G401 (cell line): ENCODE measurements at places on chromosomes 7 and 10.

DNA sequence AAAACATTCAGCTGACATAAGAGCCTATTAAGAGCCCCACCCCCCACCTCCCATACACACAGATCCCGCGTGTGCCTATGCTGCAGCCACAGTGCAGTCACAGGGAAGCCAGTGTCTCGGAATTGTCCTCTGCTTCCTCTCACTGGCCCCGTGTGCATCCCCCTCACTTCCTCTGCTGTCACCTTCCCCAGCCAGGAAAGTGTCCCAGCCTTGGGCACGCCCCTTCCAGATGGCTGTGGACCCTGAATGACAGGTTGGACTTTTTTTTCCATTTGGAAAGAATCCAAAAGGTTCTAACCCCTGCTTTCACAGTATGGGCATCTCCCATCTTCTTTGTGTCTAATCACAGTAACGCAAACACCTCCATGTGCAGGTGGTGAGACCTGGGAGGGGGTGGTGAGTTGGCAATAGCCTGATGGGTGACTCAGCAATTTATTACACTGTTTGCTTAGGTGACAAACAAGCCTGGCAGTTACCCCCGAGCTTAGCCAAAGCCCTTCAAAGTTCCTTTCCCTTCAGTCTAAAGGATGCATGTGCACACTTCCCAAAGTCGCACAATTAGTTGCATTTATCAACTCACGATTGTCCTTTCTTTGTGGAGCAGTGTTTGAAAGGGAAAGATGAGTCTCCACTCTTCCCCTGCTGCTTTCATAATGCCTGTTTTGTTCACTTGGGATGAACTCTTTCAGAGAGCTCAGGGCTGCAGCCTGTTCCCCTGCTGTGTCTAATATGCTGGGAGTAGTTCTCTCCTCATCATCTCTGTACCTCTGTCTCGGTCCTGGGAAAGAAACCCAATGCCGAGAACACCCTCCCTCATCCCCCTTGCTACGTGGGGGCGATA lies 67.5 kb upstream of the EFCAB10 start:
- DNase-seq = peak; percentile 73

- DNase-seq = peak; percentile 53
These were observed 57.6 kb upstream of the HBP1 start for GRCh38 chr7:107111196-107111595.

- no peak for DNase-seq
These were observed 714.8 kb downstream of the CCSER2 start for GRCh38 chr10:85043207-85043606.

DNA sequence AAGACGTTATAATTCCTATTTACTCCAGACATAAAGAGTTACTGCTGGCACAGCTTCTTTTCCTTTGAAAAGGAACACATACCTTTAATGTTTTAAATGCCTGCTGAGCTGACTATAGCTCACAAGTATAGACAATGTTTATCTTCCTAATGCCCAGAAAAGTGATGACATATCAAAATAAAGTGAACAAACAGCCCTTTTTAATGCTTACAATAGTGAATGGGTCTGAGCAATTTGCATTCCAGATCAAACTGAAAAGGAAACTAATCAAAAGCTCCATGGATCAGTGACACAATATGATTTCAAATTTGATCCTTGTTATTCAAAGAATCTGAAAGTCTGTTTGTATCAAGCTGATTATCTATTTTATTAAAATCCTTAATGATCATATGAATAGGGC lies 233.6 kb upstream of the SEMA3E start:
- DNase-seq = no peak

DNA sequence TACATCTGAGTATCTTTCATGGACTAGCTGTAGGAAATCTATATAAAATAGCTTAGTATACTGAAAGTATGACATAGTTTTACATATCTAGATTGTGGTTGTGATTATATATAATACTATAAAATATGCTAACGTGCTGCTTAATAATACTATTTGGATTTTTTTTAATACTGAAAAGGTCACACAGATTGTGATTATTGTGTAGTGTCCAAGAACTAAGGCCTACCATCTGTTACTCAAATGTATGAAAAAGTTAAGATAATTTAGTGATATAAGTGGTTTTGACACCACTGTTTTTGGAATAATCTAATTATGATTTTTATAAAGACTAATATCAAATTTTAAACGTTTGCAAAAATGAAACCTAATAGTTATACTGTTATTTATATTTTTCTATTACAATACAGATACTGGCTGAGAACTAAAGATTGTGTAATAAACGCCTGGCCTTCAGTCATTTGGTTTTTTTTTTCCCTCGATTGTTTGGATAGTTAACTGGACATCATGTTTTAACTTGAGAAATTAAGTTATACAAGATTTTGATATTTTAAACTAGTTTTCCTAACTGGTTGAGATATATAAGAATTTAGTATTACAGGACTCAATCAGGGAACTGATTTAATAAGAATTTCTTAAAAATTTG lies 12.6 kb downstream of the PTEN start:
- DNase-seq = peak; percentile 66

GRCh38 chr7:27560706-27561235 lies 101.9 kb downstream of the HIBADH start:
- no peak for DNase-seq

DNA sequence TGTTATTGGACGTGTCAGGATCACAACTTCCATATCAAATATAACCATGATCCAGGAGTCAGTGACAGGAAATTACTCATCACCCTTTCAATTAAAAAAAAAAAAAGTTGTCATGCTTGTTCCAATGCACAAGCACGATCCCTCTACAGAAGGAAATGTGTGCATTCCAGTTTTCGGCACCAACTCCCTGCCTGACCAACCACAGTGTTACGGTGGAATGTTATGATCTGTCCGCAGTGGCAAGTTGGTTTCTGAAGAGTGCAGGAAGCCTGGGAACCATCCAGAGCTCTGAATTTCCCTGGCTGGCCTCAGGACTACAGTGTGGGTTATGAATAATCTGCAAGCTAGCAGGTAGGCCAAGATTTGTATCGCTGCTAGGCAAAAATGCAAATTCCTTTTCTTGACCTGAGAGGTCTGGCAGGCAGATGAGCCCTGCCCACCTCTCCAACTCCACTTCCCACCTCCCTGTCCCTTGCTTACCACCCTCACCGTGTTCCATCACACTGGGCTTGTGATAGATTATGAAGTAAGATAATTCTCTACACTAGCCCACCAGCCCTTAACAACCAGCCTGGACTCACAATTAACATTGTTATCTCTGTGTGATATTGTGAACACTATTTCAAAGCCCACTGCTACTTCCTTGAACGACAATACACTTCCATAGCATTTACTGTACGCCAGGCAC lies 20.4 kb downstream of the FRMPD2 start:
- DNase-seq = no peak

DNA sequence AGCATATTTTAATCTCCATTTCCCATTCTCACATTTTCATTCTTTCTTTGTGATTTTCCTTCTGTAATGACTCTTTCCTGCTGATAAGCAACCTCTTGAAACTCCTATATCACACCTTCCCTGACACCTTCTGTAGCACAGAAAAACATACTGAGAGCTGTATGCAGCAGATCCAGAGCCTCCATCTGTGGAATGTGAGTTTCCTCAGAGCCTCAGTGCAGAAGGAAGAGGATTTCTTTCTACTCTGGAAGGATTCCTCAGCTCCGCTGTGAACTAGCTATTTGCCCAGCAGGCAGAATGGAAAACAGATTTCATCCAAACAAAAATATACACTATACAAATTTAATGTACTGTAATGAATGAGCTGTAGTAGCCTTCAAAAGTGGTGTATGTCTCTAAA lies 841.3 kb upstream of the ZWINT start:
- no peak for DNase-seq

DNA sequence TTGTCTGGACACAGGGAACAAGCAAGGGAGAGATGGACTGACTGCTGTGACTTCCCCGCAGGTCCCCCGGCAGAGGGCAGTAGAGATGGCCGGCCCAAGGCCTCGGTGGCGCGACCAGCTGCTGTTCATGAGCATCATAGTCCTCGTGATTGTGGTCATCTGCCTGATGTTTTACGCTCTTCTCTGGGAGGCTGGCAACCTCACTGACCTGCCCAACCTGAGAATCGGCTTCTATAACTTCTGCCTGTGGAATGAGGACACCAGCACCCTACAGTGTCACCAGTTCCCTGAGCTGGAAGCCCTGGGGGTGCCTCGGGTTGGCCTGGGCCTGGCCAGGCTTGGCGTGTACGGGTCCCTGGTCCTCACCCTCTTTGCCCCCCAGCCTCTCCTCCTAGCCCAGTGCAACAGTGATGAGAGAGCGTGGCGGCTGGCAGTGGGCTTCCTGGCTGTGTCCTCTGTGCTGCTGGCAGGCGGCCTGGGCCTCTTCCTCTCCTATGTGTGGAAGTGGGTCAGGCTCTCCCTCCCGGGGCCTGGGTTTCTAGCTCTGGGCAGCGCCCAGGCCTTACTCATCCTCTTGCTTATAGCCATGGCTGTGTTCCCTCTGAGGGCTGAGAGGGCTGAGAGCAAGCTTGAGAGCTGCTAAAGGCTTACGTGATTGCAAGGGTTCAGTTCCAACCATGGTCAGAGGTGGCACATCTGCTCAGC lies 6.0 kb downstream of the CYREN start:
- DNase-seq = peak; percentile 23

DNA sequence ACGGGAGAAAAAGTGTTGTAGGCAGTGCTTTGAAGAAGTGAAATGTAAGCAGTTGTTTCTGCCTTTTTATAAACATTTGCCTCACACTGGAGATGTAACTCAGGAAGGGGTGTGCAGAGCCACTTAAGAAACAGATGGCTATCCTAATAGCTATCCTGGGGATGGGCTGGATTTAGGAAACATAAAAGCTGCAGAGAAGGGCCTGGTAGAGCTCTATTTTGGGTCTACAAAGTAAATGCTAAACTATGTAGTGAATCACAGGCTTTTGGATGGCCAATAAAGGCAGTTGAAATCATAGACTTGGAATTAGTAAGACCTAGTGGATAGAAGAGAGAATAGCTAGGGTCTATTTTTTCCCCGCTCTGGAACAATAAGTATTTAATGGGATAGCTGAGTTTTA lies 79.9 kb upstream of the AGR3 start:
- DNase-seq = no peak

DNA sequence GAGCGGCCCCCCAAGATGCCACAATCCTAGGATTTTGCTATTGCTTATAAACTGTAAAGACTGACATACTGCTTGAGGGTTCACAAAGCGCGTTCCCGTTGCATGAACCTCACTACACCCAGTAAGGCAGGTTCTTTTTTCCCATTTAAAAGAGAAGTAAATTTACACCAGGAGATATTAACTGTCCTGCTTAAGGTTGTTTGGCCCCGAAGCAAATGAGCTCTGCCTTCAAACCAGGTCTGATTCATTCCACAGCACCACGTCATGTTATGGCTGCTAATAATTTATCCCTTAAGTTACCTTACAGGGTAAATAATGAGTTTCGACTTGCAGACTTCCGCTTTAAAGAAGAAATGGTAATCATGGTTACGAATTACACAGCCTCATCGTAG lies 559 bp upstream of the FKBP14 start:
- DNase-seq = no peak

DNA sequence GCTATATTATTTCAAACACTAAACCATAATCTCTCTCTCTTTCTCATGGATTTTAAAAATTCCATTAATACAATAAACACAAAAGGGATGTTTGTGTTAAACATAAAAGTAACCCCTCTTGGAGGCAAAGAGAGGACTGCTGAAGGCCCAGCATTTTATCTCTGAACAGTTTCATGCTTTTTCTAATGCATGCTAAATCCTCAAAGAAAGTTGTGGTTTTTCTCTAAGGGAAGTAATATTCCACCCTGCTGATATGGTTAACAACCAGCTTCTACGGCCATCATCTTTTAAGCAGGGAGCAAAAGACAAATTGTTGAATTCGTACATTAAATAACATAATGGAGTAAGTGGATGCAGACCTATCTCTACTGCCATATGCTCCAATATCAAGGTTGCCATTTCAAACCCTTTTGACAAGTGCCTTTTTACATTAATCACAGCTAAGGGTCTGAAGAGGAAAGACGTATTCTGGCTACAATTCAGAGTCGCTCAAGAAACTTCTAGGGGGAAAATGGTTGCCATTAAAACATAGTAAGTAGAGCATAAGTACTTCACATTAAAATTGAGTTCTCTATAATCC lies 103.1 kb downstream of the SLC25A13 start:
- DNase-seq = no peak

DNA sequence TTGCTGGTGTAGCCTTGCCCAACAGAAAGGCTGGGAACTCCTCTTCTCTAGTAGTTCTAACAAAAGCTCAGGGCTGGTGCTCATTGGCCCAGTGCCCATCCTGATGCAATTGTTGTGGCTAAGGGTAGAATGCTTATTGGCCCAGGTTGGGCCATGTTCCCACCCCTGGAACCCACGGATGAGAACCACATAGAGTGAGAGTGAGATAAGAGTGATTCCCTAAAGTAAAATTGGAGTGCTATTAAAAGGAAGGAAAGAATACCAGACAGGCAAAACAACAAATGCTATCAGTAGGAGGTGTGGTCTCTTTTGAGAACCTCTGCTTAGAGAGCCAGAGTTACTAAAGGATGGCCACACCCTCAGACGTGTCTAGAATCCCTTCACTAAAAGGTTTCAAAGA lies 49.2 kb downstream of the LGI1 start:
- DNase-seq = no peak

- DNase-seq = no peak
These were observed 23.2 kb upstream of the GTPBP4 start for GRCh38 chr10:964988-965417.

- no peak for DNase-seq
These were observed 26.6 kb upstream of the FAM180A start for GRCh38 chr7:135775230-135775629.

GRCh38 chr10:88346144-88346977 lies 236.8 kb downstream of the RNLS start:
- peak; percentile 40 for DNase-seq
